ENCODE measurements at places on chromosomes 16 and 17. TPM values are rescaled to one million over a fixed set of nuclear protein-coding genes. Genes with fewer than 3 reads are reported as not detected.

DNA sequence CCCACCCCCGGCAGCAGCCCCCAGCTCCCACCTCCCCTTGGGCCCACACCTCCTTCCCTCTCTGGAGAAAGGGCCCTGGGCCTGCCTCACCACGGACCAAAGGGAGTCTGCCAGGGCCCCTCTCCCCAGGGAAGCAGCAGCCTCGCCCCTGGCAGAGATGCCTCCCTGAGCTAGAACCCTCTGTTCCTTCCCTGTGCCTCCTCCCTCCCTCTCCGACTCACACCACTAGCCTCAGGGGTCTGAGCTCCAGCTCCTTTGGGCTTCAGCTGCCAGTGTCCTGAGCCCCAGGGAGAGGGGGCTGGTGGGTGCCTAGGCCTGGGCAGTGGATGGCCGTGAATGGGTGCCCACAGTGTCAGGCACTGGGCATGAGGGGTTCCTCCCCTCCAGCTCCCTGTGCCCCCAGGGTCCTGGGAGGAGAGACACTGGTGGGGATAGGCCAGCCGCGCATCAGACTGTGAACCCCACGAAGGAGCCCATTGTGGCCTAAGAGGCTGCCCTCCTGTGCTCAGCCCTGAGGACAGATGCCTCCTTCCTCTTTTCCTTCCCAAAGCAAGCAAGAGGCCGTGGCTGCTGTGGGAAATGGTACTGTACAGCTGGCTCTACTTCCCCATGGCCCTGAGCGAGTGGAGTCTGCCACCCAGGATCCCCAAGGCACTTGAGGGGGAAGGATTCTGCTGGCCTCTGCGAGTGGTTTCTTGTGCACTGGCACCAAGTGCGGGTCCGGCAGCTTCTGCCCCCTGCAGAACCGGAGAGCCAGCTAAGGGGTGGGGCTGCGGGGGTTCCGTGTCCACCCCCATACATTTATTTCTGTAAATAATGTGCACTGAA is 20.7 kb downstream of the MMP15 start:
- no peak for DNase-seq

ARL4D gene
- total RNA-seq = 87.1 TPM

- no peak for DNase-seq
These were observed 10.5 kb downstream of the HAP1 start for GRCh38 chr17:41723801-41724475.

DNA sequence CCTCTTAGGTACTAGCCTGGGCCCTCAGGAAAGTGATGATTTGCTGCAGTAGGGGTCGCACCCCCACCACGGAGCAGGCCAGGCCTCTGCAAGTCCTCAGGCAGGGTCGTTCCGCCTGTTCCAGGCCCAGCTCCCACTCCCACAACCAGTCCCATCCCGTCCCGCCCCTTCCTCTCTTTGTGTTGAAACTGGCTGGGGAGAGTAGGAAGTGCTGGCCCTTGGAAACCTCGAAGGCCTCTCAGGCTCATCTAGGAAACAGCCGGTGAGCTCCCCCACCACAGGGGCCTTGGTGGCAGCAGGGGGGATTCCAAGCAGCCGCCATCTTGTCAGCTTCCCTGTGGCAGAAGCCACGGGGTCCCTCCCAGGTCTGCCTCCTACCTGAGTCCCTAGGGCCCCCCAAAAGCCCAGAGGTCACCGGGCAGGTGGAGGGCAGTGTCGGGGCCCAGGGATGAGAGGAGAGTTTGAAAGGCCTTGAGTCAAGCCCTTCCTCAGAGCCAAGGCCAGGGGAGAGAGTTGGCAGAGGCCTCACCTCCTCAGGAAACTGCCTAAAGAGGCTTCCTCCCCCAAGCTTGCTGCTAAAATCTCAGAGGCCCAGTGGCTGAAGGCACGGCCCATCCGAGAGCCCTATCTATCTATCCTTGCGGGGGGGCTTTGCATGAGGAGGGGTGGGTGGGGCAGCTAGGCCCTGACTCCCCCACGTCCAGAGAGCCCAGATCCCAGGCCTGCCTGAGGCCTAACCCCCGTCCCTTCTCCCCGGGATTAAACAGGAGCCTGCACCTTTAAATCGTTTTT is 22.2 kb downstream of the MMP15 start:
- no peak for DNase-seq

KRTAP9-7 gene
- total RNA-seq = not detected

SMIM36 gene
- total RNA-seq = not detected

KRT13 gene
- 0.17 TPM for total RNA-seq

GRCh38 chr16:76614269-76614668 is 337.1 kb downstream of the CNTNAP4 start:
- DNase-seq = no peak

DNA sequence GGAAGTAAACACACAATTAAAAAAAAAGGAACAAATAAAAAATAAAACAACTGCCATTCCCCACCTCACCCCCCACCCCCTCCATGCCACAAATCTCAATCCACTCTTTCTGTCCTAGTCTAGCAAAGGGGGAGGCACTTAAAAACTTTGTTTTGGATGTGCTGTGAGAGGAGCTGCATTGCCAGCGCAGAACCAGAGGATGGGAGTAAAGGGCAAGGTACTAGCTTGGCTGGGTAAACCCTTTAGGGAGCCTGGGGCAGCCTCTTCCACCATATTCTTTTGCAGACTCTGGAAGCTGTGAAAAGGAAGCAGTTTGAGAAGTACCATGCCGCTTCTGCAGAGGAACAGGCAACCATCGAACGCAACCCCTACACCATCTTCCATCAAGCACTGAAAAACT is 1.4 kb downstream of the MRPS7 start:
- no peak for DNase-seq

ERBB2 gene
- total RNA-seq = 36.2 TPM

DNA sequence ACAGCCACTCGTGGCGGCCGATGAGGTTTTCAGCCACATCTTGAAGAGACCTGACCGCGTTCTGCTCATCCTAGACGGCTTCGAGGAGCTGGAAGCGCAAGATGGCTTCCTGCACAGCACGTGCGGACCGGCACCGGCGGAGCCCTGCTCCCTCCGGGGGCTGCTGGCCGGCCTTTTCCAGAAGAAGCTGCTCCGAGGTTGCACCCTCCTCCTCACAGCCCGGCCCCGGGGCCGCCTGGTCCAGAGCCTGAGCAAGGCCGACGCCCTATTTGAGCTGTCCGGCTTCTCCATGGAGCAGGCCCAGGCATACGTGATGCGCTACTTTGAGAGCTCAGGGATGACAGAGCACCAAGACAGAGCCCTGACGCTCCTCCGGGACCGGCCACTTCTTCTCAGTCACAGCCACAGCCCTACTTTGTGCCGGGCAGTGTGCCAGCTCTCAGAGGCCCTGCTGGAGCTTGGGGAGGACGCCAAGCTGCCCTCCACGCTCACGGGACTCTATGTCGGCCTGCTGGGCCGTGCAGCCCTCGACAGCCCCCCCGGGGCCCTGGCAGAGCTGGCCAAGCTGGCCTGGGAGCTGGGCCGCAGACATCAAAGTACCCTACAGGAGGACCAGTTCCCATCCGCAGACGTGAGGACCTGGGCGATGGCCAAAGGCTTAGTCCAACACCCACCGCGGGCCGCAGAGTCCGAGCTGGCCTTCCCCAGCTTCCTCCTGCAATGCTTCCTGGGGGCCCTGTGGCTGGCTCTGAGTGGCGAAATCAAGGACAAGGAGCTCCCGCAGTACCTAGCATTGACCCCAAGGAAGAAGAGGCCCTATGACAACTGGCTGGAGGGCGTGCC is 30.1 kb downstream of the CIITA start:
- no peak for DNase-seq

KRTAP3-2 gene
- not detected for total RNA-seq

SDR42E2 gene
- total RNA-seq = not detected

DNA sequence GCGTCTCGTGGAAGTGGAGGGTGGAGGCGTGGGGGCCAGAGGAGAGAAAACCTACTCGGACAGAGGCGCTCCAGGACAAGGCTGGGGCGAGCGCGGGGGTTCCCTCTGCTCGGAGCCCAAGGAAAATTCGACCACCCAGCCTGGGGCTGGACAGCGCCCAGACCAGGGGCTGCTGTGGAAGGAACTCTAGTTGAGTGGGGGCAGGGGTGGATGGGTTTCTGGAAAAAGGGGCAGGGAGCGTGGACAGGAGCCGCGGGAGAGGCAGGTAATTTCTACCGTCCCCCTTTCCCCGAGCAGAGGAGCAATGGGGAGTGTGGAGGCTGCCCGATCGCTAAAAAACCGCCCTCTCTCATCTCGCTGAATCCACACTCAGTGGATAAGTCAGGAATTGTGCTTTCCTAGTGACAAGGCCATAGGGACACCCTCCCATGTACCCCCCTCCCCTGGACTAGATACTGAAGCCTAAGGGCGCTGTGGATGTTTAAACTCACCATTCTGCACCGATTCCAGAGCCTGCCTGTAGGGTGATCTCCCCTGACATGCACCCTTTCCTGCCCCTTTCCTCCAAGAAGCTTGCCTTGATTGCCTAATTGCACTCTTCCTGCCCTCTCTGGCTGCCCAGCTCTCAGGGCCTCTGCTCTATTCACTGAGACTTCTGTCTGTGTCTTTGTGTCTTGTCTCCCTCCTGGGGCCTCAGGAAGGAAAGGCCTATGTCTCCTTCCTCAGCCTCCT is 90.7 kb upstream of the TMEM97 start:
- DNase-seq = no peak

GRCh38 chr17:54153423-54153822 is 330.7 kb downstream of the KIF2B start:
- no peak for DNase-seq

TBC1D26 gene
- not detected for total RNA-seq

GRCh38 chr16:68400083-68400923 is 48.0 kb downstream of the SMPD3 start:
- no peak for DNase-seq

- DNase-seq = no peak
These were observed 116.5 kb downstream of the BANP start for GRCh38 chr16:88067530-88068411.

DNA sequence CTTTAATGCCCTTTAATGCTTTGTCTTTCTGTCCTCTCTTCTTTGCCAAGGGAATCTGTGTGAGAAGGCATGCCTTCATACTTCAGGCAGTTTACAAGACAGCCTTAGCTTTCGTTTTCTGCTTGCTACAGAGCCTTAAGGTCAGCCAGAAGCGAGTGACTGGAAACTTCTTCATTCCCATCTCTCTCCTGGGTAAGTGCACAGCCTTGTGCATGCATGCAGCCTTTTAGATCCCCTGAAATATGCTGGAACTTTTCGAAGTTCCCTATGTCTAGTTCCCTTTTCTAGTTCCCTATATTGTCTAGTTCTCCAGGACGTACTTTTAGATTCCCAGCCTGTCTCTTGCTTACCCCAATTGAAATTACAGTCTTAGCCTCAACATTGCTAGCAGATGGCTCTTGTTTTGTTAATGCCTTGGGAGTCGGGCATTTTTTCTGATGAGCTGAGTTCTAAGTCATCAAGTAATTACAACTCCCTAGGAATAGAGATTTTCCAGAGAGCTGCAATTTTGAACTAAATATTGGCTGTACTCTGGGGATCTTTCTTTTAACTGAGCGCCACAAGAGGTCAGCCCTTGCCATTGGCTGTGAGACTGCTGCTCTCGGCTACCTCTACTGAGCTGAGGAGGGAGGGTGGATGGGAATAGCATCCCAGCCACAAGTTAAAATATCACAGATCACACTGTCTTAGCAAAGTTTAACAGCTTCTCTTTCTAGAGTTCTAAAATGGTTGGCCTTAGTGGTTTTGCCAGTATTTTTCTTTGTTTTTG is 22.7 kb upstream of the PPM1D start:
- no peak for DNase-seq

RUNDC3A gene
- total RNA-seq = 1.3 TPM

DNA sequence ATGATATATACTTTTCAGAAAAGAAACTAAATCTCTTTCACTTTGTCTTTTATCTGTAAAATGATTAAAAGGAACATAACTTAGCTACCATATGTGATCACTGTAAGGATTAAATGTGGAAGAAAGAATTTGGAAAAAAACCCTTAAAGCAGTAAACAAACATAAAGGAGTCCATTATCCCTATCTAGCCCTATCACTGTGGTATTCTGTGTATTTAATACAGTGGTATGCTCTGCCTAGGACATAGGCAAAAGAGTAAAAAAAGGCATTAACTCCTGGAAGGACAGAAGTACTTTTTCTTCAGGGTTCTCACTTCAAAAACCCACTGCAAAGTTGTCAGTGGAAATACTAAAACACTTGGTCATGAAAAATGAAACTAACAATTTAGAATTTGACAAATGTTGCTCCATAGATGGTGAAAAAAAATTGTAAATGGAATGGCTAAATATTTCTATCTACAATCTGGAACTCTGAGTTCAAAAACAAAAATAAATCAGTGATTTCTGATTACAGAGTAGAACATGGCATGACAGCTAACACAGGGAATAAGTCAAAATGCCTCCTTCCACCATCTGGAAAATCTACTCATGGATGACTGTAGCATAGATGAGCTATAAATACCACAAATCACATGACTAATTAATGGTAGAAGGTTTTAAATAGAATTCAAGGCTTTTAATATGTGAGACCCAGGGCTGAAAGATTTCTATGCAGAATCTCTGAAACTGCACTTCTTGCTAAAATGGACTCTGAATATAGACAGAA is 140.1 kb downstream of the ITFG1 start:
- DNase-seq = peak; percentile 2

DNA sequence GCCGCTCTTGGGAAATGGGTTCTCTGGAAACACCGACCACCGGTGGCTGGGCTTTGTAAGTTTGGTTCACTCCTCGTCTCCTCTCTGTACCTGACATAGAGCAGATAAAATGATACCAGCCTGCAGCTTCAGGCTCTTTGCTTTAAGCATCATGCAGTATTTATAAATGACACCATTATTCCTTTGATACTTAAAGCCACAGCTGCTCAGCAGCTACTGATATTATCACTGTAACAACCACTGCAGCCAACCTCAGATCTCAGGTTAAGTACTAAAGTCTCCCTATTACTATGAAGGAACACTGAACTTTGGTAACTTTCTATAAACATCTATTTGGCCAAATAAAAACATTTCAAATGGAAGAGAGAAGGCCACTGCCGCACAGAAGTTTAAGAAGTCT is 34.6 kb downstream of the PDIA2 start:
- DNase-seq = no peak

DNA sequence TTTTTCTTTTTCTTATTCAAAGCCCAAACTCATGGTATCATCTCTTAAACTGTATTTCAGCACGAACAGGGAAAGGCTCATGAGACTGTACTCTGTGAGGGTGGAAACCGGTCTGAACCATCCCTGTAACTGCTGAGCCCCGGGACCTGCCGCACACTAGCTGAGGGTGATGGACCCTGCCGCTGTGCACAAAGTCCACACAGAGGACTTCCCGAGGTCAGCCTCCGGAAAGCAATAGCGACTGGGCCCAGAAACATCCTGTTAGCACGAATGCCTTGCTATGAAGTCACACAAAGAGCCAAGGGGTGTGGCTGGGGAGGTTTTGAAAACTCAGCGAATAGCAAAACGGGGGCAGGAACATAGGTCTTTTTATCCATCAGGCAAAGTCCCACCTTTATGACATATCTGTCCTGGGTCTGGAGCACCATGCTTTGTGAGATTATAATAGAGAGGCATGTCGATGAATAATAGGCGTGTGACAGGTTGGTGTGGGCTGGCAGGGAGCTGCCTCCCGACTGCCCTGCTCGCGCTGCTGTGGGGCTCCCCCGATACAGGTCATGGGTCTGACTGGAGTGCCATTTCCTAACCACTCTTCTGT is 33.4 kb downstream of the CDK5R1 start:
- DNase-seq = no peak

Data from mammary epithelial cell (primary cell).